HCT116 (cell line): ENCODE measurements at places on chromosomes 3 and 15. TPM values are rescaled to one million over a fixed set of nuclear protein-coding genes. Genes with fewer than 3 reads are reported as not detected.

LINGO1 gene
- 15.6 TPM for total RNA-seq

NRG4 gene
- total RNA-seq, result 1.0 TPM

PRTG gene
- not detected for total RNA-seq

RGMA gene
- 5.5 TPM for total RNA-seq

RTP3 gene
- total RNA-seq, result not detected

ARL8B gene
- total RNA-seq, result 38.1 TPM

OXTR gene
- total RNA-seq, result 1.3 TPM

TATDN2 gene
- 26.8 TPM for total RNA-seq

SH2D7 gene
- total RNA-seq, result not detected

ZNF445 gene
- total RNA-seq, result 19.9 TPM

FAM3D gene
- total RNA-seq, result 0.32 TPM

SAMMSON gene
- total RNA-seq, result not detected

SLC30A4 gene
- total RNA-seq, result 2.7 TPM

MESP1 gene
- total RNA-seq, result 8.8 TPM

LYZL4 gene
- total RNA-seq, result not detected

BFSP2 gene
- not detected for total RNA-seq

AGBL1 gene
- total RNA-seq, result not detected

TAGLN3 gene
- 0.64 TPM for total RNA-seq

DUOXA2 gene
- total RNA-seq, result not detected

ESYT3 gene
- 0.05 TPM for total RNA-seq

CORO2B gene
- total RNA-seq, result 2.8 TPM

LMAN1L gene
- 0.17 TPM for total RNA-seq

OIP5 gene
- total RNA-seq, result 19.7 TPM

CNBP gene
- total RNA-seq, result 353 TPM

CCDC54 gene
- total RNA-seq, result not detected

ALDH1L1 gene
- total RNA-seq, result 0.81 TPM

TFG gene
- 99.1 TPM for total RNA-seq

P2RY14 gene
- total RNA-seq, result not detected

DAZL gene
- not detected for total RNA-seq

CRYGS gene
- 4.3 TPM for total RNA-seq

DPPA4 gene
- 0.27 TPM for total RNA-seq

IL17RD gene
- total RNA-seq, result 12.3 TPM

MYZAP gene
- 5.8 TPM for total RNA-seq
